D341Med (cell line): ENCODE measurements at places on chromosomes 2 and 18.

- DNase-seq: no peak
These were observed 72.4 kb downstream of the ZAP70 start for GRCh38 chr2:97785818-97786217.

DNA sequence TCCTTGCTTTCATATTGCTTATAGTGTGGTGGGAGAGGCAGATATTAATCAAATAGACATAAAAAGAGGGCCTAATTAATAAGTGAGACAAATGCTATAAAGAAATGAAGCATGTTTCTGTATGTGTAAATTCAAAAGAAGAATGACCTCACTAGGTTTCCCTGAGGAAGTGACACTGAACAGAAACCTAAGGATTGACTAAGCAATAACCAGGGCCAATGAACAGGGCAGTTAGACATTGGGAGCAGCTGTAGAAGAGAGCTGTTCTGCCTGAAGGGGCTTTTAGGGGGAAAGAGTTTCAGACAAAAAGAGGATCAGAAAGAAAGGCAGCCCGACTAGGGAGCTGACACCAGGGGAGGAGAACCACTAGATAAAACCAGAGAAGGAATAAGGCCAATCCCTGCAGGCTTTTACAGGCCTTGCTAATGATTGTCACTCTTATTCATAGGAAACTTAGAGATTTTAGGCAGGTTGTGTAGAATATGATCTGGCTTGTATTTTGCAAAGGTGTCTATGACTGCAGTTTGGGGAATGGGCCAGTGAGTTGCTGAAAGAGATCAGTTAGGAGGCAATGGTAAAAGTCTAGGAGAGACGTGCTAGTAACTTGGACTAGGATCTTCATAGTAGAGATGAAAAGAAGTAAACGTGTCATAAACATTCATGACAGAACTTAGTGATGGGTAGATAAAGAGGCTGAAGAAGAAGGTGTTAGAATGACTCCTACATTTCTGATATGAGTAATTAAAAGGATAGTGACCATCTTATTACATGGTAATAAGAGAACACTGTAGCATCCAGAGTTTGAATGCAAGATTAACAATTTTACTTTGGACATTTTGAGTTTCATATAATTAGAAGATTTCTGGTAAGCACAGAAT, 26.8 kb upstream of the NABP1 start:
- DNase-seq: no peak

GRCh38 chr2:121895723-121896571, 140.5 kb downstream of the TSN start:
- DNase-seq: no peak

DNA sequence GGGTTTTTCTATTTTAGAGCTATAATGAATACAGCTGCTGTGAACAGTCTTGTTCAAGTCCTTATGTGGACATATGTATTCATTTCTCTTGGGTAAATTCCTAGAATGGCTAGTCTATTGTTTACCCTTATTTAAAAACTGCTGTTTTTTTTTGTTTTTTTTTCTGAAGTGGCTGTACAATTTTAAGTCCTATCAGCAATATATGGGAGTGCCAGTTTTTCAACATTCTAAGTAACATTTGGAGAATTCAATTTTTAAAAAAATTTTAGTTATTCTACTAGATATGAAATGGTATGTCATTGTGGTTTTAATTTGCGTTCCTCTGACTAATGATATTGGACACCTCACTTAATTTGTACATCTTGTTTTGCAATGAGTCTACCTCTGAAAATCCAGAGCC, 349.7 kb downstream of the SATB2 start:
- DNase-seq: no peak
